Stimulated activated CD8-positive, alpha-beta memory T cell treated with anti-CD3 and anti-CD28 coated beads, Interleukin-2, amount 100 ng/mL, for 1 hour (primary cell): ENCODE measurements at places on chromosomes 6 and 20.

- DNase-seq = no peak
These were observed 96.5 kb downstream of the HTR1B start for GRCh38 chr6:77366798-77367197.

DNA sequence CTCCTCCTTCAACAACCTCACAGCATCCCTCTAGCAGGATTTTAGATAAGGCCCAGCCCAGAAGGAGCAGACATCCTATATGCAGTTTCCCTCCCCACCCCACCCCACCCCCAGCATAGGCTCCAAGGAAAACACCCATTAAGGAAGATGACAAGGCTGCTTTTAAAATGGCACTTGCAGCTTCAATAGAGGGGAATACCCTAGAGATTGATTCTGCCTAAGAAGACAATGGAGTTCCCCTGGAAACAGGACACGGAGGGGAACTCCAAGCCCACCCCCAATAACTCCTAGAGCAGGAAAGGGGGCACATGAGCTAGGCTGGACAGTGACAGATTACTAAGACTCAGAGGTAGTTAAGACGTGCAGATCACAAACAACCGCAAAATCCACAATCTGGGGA is 34.7 kb downstream of the CPNE5 start:
- no peak for DNase-seq

- DNase-seq = peak; percentile 70
These were observed 24.1 kb downstream of the COX4I2 start for GRCh38 chr20:31661625-31662371.

- no peak for DNase-seq
These were observed 49.7 kb downstream of the OR2B2 start for GRCh38 chr6:27862396-27863066.

DNA sequence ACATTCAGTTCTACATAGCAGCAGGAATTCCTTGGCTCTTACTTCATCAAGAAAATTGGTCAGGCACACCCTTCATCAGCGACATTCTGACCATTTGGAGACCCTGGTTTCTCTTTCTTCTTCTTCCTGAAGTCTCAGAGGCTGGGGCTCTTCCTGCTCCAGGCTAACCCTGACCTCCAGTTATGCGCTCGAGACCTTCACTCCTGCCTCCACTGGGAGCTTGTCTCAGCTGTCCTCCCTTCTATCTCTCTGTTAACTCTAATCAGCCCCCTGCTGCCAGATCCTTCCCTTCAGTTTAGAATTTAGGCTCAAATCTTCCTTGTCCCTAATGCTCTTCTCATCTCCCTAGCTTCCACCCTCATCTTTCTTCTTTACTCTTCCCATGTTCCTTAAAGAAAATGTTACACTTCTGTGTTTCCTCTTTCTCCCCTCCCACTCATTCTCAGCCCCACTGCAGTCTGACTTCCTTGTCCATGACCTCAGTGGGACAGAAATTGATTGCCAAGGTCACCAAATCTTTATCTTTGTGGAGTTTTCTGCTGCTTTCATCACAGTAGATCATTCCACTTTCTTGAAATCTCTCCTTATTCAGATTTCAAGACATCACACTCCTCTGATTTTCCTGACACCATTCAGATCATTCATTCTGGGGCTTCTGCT is 8.4 kb upstream of the HLA-DOA start:
- no peak for DNase-seq

DNA sequence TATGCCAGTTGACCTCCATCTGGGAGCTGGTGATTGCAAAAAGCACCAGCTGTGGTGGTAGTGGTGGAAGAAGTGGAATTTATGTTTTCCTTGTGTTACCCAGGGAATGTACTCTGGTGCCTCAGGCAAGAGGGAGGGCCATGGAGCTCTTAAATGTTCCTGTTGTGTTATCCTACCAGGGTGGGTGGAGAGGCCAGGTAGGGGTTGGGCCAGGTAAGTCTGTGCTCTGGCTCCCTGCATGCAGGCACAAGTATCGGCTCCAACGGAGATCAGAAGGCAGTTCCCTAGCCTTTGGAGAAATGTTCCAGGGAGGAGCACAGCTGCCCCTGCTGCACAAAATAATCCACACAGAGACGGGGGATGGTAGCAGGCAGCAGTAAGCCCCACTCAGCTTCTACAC is 419.3 kb upstream of the EYS start:
- DNase-seq = no peak

GRCh38 chr6:135087403-135087802 is 32.8 kb upstream of the HBS1L start:
- no peak for DNase-seq

DNA sequence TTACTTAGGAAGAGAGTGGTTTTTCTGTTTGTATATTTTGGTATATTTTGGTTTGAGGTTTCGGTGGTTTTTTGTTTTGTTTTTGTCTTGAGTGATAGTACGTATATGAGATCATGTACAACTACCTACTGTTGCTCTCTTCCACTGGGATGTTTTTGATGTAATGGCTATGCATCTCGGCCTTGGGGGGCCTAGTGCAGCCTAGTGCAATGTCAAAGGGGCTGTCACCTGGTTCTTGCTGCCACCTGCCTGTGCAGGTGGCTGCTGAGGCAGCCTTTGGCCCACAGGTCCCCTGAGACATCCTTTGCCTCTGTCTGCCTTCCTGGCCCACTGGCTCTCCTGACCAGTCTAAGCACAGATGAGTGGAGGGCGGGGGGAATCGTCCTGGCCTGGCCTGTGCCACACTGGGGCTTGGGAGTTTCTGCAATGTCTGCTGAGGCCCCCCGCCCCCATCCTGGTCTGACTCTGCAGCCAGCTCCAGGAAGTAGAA is 546.6 kb downstream of the CD83 start:
- no peak for DNase-seq

DNA sequence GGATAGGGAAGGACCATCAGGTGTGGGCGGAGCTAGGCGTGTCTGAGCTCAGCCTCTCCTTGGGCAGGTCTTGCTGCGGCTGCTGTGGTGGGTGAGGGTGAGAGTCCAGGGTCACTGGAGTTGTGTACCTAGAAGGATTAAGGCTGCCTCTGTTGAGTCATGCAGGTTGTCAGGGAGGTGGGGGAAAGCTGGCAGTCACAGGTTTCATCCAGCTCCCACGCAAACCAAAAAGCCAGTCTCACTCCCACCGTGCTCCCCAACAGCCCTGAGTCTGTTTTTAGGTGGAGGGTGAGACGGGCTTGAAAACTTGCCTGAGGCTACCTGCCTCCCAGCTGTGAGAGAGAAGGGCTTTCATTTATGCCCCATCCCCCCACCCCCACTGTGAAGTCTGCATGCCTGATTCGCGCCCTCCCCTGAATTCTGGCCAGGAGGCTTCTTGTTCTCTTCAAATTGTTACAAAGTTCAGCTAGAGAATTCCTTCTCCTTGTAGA is 161.5 kb downstream of the MYLK4 start:
- DNase-seq = no peak

DNA sequence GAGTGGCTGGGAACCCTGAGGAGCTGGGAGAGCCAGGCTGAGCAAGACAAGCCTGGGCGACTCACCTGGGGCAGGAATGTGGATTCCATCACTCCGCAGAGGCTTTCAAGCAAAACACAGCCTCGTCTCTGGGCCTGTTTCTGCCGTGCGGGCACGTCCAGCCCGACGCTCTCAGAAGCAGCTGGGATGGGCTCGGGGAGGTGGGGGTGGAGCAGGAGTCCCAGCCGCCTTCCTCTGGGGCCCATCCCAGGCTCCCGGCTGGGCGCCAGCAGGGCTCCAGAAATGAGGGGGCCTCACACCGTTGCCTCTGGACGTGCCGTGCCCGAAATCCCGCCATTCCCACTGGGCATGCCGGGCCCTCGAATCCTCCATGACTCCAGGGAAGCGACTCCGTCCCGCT is 8.7 kb upstream of the RPS21 start:
- no peak for DNase-seq

DNA sequence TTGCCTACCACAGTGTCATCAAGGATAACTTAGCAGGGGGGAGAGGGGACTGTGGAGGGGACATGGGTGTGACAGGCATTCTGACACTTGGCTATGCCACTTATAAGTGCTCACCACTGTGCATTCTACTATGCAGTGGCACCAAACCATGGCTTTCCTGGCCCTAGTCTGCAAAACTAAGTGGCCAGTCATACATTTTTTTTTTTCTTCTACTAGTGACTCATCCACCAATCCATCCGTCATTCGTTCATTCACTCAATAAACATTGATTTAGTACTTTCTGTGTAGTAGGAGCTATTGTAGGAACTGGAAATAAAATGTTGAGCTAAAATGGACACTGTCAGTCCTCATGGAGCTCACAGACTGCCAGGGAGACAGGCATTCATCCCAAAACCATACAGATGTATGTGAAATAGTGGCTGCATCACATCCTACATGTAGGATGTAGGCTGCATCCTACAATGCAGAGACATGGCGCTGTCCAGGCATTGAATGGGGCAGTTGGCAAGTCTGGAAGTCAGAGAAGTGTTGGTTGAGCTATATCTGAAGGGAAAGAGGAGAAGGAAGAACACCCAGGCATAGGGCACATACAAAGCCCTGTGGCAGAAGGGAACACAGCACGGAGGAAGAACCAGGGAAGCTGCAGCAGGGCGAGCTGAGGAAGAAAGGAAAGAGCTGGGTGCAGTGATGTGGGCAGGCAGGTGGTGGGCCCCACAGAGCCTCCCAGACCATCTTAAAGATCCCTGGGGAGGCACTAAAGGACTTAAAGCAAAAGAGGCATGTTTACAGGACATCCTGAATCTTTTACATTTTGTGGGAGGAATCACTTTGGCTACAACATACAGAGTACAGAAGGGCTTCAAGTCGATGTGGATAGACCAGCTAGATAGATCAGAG is 224.4 kb downstream of the UST start:
- DNase-seq = no peak
